ENCODE measurements at places on chromosomes 6 and 20.
A peak's percentile ranks its signal among the peaks of the same experiment; 100 is the strongest.

DNA sequence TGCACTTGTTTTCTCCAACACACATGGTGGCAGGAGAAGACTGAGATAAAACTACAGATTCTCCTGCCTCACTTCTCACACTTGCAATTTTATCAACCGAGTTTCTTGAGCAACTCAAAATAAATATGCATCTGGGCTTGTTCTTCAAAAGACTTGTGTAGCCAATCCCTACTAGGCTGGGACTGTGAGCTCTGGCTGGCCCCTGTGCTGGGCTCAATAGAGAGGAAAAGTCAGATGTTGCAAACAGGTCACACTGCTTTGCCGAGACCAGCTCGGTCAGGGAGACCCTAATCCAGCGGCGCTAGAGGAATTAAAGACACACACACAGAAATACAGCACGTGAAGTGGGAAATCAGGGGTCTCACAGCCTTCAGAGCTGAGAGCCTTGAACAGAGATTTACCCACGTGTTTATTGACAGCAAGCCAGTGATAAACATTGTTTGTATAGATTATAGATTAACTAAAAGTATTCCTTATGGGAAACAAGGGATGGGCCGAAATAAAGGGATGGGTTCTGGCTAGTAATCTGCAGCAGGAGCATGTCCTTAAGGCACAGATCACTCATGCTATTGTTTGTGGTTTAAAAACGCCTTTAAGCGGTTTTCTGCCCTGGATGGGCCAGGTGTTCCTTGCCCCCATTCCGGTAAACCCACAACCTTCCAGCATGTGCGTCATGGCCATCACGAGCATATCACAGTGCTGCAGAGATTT is 32.7 kb downstream of the FAM50B start:
- no peak for DNase-seq

- DNase-seq = no peak
Observed at GRCh38 chr6:2410656-2411380, 165.4 kb upstream of the GMDS start.

- no peak for DNase-seq
Observed at GRCh38 chr6:26299286-26300042, 65.5 kb upstream of the BTN3A2 start.

GRCh38 chr20:46031701-46032254 is 2.8 kb downstream of the SLC12A5 start:
- no peak for DNase-seq

DNA sequence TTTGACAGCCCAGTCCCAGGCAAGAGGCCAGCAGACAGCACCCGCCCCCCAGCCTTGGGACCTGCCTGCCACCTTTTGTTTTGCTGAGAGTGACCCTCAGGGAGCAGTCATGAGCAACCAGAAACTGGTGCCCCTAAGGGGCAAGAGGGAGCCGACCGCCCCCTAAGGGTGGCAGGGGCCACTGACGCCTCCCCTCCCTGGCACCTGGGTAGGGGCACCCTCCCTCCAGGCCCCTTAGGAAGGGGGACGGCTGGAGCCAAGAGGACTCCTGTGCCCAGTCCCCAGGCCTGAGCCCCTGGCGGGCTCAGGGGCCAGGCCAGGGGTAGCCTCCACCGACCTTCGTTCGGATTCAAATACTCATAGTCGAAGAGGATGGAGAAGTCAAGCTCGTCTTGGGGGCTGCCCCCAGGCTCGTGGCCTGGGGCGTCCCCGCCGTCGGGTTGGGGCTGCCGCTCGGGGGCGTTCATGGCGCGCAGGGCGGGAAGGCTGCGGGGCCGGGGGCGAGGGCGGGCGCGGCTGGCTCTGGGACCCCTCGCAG is 417 bp downstream of the NFATC2 start:
- DNase-seq = peak; percentile 34

GRCh38 chr20:9258901-9259300 is 190.0 kb downstream of the PLCB4 start:
- no peak for DNase-seq

DNA sequence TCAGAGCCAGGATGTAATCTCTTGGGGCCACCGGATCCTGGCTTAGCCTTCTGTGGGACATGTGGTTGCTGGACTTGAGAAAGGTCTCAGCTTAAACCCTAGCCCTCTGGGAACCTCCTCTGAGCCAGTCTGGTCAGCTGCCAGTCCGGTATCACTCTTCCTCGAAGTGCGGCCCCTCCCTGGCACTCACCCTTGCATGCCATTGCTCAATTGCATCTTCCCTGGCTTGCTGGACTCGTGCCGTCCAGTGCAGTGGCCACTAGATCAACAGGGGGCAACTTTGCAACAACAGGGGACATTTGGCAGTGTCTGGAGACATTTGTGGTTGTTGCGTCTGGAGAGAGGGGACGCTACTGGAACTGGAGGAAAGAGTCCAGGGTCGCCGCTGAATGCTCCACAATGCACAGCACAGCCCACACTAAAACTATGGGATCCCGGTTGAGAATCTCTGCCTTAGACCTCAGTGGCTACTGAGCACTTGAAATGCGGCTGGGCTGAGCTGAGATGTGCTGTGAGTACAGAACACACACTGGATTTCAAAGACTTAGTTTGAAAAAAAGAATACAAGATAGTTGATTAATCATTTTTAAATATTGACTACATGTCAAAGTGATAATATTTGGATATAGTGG is 152.1 kb downstream of the TFAP2C start:
- no peak for DNase-seq

DNA sequence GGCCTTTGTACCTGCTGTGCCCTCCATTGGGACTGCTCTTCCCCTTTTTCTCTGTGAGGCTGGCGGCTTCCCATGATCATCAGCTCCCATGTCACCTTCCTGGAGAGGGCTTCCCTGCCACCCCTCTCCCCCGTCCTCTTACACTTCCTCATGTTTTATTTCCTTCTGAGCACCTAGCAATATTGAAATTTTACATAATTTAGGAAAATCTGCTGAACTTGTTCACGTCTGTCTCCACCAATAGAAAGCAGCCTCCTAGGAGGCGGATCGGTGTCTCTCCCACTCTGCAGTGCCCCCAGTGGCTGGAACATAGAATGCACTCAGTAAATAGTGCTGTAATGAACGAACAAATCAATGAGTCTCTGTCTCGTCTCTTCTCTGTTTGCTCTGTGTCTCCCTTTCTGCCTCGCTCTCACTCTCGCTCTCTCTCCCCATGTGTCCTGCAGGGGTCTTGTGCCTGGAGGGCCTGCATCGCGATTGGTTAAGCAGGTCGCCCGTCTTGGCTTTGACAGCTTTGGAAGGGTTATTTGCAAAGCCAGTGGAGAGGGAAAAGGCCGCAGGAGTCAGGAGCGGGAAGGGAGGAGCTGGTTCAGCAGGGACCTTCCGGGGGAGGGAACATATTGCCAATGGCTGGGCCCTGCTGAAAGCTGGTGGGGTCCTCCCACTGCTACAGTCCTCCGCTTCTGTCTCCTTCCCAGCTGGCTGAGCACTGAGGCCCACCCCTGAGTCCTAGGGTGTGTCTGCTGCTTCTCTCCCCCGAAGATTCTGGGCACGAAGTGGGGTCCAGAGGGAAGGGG is 12.1 kb upstream of the OCSTAMP start:
- peak; percentile 26 for DNase-seq

DNA sequence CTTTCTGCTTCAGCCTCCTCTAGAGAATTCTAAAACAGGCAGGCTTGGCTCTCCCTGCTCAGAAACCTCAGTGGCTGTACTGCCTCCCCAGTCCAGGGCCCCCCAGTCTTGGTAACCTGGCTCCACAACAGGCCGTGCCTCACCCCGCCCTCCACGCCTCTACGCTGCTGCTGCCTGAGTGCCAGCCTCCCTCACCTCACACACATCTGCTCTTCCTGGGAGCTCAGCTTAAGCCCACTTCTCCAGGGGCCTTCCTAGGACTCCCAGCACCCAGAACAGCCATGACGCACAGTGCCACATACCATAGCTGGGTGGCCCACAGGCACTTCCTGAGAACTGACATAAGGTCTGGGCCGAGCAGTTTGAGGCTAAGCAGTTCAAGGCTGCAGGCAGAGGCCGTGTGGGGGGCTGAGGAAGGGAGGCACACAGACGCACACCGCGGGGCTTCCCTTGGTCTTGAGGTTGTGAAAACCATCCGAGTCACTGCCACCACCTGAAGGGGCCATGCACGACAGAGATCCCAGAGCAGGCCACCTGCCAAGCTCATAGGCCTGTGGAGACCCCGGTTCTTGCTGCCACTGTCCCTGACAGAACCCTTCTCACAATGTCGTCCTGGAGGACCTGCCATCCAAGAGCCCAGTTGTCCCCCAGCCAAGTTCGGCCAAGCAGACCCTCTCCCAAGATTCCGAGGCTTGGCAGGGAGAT is 42.6 kb downstream of the DSTN start:
- DNase-seq = peak; percentile 9

- no peak for DNase-seq
Observed at GRCh38 chr6:133542056-133542821, 301.1 kb downstream of the EYA4 start.

GRCh38 chr20:61056627-61057442 is 195.2 kb upstream of the CDH4 start:
- no peak for DNase-seq

GRCh38 chr6:55088902-55089301 is 85.4 kb upstream of the HCRTR2 start:
- no peak for DNase-seq

GRCh38 chr6:50818673-50819072 is at the start of gene TFAP2B:
Gene TFAP2B (plus strand): TSS chr6:50818871. CDS start chr6:50818892, 21 bp downstream.
- DNase-seq = no peak

DNA sequence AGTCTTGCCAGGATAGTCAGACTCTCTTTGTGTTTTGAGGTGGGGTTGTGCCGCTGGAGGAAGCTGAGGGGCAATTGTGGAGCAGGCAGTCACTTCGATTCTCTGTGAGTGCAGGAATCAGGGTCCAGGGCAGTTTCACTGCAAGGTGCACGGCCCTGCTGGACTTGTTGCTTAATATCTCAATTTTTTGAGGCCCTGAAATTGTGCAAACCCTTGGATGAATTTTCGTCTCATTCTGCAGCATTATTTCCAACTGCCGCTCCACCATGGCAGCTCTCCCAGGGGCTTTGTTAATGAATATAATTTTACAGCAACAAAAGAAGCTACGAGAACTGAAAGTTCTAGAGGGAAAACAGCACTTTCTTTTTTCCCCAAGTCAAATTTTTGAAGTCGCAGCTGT is 531.9 kb downstream of the QKI start:
- no peak for DNase-seq

GRCh38 chr6:3635482-3635881 is 116.0 kb downstream of the PXDC1 start:
- DNase-seq = no peak

DNA sequence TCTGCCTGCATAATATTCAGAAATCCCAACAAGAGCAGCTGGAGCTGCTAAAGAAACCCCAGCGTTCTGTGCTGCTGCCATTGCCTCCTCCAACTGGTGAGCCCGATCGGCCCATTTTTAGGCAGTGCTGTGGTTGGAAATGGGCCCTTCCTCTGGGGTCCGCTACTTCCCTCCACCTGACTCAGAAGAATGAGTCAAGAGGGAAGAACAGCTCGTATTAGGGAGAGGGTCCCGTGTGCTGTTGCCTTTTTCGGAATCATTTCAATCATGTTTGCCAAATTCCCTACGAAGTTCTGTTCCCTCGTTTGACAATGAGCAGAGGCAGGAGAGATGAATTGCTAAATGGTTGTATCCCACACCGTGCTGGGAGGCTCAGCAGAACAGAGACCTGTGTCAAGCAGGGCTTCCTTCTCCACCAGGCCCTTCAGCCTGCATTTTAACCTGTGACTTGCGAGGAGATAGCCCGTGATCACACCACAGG is 38.4 kb downstream of the THBS2 start:
- DNase-seq = no peak

DNA sequence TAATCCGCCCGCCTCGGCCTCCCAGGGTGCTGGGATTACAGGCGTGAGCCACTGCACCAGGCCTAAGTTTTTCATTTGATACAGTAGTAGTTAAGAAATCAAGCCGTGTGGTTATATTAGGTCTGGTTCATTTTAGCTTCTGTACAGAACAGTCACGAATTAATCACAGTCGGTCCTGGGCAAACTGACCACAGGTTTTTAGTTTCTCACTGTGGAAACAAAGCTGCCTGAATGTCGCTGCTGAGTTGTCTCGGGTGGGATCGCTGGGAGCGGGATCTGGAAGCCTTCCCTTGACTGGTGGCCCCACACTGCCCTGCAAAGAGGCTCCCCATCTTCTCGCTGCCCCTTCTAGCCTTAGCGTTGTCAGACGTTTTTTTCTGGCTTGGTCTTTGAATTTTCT is 18.6 kb downstream of the UCKL1 start:
- DNase-seq = no peak

GRCh38 chr6:42315991-42316970 is 98.6 kb upstream of the MRPS10 start:
- no peak for DNase-seq

DNA sequence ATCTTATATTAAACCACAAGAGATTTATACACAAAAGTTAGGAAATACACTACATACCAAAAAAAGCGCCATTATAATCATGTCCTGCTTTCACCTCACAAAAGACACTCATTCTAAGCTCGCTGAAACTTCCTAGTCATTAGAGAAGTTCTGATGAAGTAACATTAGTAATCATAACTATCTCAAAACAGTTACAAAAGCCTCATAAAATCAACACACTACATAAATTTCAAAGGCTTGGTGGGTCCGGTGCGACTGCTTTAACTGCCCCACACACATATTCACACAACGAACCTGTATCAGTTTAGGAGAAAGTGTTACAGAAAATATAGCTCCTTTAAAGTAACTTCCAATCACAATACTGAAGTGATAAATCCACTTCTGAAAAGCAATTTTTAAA is 1.9 kb downstream of the PHIP start:
- no peak for DNase-seq

- DNase-seq = no peak
Observed at GRCh38 chr20:35776513-35777101, 4.8 kb downstream of the PHF20 start.

GRCh38 chr6:89527634-89528033 is 94.7 kb downstream of the ANKRD6 start:
- no peak for DNase-seq

- no peak for DNase-seq
Observed at GRCh38 chr6:129661536-129662405, 48.2 kb downstream of the ARHGAP18 start.

DNA sequence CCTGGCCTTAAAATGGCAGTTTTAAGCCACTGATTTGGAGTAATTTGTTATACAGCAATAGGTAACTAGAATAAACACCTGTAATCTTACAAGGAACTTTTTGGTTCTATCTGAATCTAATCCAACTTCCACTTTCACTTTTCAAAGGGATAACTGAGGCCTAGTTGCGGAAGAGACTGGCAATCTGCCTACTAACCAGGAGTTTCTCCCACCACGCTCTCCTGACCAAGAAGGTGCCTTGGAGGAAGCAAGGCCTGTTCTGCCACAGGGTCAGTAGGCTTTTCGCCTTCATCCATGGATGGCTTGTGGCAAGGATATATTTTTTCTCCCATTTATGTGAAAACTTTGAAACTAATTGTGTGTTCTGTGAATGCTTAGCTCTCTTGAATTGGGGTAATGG is 12.9 kb upstream of the MYBL2 start:
- DNase-seq = no peak

GRCh38 chr6:36605560-36606391 is 11.6 kb downstream of the SRSF3 start:
- no peak for DNase-seq

GRCh38 chr6:158367816-158368215 is 55.6 kb downstream of the TULP4 start:
- no peak for DNase-seq

Measured in T-helper 17 cell (primary cell).